Right lobe of liver (tissue), 6 donors: ENCODE measurements at places on chromosomes 6 and 20. TPM values are rescaled to one million over a fixed set of nuclear protein-coding genes. Genes with fewer than 3 reads are reported as not detected.

The GNMT gene
- 13.7 TPM for total RNA-seq

The KIF6 gene
- total RNA-seq: not detected

The CEP85L gene
- 4.7 TPM for total RNA-seq

The EPPIN gene
- not detected for total RNA-seq

The NOL4L gene
- 5.7 TPM for total RNA-seq

The SESN1 gene
- total RNA-seq: 8.7 TPM

The KIF25 gene
- total RNA-seq: not detected

The AGER gene
- 0.81 TPM for total RNA-seq

The RRAGD gene
- total RNA-seq: 10.9 TPM

The KIAA0408 gene
- total RNA-seq: 0.26 TPM

The MAS1 gene
- not detected for total RNA-seq

The ISM1 gene
- total RNA-seq: 2.2 TPM

The DEFB132 gene
- total RNA-seq: 0.35 TPM

The HSPA1L gene
- 1.2 TPM for total RNA-seq

The TMEM200A gene
- total RNA-seq: not detected

The COL9A1 gene
- not detected for total RNA-seq

The ATXN1 gene
- 23.2 TPM for total RNA-seq
